ENCODE measurements at places on chromosomes 4 and X.

- no peak for DNase-seq
These were observed 51.5 kb downstream of the TMEM165 start for GRCh38 chr4:55447108-55447708.

DNA sequence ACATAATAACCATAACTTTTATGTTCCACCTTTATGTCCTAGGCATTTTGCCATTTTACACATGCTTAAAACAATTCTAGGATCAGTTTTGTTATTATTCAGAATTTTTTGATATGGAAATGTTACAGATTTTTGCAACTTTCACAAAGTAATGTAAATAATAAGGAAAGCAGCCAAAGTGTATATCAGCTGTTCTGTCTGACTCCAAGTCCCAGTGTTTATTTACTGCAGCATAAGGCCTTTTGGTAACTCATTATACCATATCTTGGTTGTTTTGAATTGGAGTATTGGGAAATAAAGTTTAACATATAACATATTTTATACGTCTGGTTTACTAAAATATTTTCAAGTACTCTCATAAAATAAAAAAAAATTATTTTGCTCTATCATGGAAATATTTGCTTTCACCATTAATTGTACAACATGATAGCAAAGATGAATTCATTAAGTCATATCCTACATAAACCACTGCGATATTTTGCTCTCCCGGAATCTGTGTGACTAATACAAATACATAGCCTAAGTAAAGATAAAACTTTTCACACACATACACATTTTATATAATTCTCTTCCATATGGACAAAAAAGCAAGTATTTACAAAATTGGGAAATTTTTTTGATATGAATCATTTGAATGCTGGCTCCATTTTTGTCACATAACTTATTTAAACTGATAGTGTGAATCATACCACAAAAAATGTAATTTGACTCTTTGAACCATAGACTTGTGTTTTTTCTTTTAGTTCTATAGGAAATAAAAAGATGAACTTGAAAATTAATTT lies 399.0 kb downstream of the PABPC4L start:
- no peak for DNase-seq

- DNase-seq, result no peak
These were observed 36.1 kb downstream of the NBDY start for GRCh38 chrX:56764975-56765791.

DNA sequence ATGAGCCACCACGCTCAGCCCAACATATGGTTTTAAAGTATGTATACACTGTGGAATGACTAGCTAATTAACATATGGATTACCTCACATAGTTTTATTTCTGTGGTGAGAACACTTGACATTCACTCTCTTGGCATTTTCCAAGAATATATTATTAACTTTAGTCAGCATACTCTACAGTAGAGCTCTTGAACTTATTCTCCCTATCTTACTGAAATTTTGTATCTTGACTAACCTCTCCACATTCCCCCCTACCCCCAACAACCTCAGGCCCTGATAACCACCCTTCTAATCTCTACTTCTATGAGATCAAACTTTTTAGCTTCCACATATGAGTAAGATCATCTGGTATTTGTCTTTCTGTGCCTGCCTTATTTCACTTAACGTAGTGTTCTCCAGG lies 38.6 kb upstream of the AGA start:
- no peak for DNase-seq

GRCh38 chr4:147157860-147158701 lies 212.4 kb upstream of the TTC29 start:
- peak; percentile 84 for DNase-seq

- no peak for DNase-seq
These were observed 474.3 kb upstream of the FTHL17 start for GRCh38 chrX:31546126-31546525.

GRCh38 chr4:2277956-2278355 lies 16.0 kb upstream of the MXD4 start:
- no peak for DNase-seq

DNA sequence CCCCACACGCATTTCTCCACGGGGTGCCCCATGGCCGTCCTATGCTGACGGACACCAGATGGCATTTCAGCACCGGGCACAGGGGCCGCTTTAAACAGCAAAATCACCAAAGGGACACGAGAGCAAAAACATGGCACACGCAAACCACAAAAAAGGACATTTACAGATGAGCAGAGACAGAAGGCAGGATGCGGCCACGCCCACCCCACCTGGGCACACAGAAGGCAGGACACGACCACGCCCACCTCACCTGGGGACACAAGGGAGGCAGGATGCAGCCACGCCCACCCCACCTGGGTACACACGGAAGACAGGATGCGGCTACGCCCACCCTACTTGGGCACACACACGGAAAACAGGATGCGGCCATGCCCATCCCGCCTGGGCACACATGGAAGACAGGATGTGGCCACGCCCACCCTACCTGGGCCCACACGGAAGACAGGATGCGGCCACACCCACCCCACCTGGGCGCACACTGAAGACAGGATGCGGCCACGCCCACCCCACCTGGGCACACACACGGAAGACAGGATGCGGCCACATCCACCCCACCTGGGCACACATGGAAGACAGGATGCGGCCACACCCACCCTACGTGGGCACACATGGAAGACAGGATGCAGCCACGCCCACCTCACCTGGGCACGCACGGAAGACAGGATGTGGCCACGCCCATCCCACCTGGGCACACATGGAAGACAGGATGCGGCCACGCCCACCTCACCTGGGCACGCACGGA lies 69.1 kb downstream of the FAM53A start:
- DNase-seq, result no peak

DNA sequence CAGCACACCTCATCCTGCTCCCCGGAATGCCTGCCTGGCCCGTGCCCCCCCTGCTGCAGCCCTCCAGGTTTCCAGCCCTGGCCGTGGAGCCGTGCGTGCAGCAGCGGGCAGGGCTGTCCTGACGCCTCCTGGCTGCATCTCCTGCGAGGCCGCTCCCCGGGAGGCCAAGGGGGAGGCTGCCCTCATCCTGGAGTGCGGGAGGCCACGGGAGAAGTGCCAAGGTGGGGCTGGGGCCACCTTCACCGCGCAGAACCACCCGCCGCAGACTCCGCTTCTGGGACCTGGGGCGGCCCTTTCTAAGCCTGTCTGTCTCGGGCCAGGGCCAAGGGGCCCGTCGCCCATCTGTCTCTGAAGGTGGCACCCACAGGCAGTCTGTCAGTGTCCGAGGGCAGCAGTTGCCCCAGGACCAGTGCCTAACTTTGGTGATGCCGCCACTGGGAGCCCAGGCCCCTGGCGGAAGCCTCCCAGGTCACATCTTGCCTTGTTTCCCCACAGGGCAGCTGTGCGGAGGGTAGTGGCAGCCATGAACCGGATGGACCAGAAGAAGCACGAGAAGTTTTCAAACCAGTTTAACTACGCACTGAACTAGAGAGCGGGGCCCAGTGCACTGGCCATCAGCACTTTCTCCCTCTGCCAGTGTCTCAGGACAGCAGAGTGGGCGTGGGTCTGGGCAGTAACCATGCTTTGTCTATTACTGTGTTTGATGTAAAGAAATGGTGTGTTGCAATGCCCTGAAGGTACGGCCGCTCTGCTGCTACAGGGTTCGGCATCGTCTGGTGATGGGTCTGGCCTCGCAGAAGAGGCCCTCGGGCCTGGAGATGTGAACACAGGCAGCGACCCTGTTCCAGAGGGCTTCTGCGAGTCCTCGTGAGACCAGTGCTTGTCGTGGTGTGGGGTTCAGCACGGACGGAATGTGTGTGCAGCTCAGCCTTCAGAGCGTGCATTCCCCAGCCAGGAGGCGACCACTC lies 20.6 kb downstream of the NKX1-1 start:
- DNase-seq, result no peak

DNA sequence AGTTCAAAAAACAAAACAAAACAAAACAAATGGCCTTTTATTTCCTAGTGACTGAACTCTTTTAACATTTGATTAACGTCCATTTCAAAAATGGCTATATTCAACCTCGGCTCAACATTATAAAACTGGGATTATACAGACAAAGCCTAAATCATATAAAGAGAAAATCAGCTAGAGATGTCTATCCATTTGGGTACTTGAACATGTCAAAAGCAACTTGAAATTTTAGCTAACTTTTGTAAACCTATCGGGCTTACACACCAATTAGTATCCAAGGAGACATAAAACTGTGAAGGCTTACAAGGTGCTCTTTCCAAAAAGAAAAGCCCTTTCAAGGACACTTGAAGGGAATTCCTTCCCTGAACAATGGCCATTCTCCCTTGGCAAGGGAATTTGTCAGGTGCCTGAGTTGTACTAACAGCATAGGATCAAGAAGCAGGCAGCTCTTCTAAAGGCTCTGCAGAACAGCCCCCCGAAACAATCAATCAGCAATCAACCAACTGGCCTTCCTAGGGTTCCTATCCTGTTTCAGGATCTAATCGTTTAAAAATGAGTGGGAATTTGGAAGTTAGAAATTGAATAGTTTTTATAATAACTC lies 633.7 kb upstream of the HTR2C start:
- DNase-seq, result no peak

- peak; percentile 57 for DNase-seq
These were observed 11.3 kb downstream of the BLOC1S4 start for GRCh38 chr4:6727081-6727942.

DNA sequence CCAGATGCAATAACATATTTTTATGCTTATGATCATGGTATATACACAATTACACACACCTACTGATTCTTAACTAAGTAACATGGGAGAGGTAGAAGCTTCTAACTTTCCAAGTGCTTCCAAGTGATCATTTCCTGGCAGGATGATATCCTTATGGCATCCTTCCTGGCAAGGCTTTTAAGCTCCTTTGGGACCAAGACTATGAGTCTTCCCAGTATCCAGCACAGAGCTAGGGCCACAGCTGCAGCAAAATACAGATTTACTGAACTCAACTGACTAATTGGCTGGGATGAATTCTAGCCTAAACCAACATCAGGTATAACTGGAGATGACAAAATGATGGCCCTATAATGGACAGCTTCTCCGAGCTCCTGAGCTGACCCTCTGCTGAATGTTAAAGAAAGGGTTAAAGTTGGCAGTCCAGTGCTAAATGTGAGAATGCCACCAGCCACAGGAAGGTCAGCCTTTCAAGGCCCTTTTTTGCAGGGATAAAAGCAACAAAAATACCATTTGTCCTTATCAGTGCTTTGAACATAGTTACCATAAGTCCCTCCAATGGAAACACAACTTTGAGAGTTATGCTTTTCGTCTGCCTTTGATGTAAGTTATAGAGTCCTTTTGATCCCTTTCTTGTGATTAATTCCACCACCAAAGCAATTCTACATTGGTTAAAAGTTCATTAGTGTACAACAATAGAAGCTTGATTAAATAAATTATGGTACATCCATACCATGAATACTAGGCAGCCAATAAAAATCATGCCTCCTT lies 73.4 kb downstream of the MGST2 start:
- DNase-seq, result no peak

- no peak for DNase-seq
These were observed 145.5 kb upstream of the NAP1L5 start for GRCh38 chr4:88843067-88843685.

DNA sequence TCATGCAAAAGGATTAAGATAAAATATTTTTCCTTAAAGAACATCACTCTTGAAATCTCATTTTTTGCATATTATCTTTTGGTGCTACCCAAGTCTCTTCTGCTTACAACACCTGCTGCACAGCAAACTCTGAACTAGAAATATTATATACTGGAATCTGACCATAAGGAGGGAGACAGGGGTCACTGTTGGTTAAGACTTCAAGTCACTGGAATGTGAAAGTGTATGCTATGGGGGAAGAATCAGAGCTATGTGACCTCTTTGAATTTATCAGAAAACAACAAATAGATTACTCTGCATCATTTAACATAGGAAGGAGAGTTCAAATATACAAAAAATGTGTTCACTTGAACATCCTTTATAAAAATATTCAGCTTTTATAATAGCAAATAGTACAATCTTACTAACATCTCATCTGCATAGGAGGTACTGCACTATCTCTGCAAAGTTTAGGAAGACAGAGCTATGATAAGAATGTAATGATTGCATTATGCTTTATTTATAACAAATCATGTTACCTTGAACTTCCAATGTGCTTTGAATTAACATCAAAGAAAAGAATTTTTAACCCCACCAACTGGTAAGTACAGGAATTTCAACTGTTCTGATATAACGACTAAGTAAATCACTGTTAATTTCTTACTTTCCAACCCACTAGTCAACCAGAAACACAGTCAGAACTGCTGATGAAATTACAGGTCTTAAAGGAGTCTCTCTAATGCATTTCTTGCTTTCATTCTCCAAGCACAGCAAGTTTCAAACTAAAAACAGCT lies 69.8 kb downstream of the ZNF827 start:
- no peak for DNase-seq

GRCh38 chrX:46218373-46218772 lies 326.8 kb downstream of the ZNF674 start:
- no peak for DNase-seq

DNA sequence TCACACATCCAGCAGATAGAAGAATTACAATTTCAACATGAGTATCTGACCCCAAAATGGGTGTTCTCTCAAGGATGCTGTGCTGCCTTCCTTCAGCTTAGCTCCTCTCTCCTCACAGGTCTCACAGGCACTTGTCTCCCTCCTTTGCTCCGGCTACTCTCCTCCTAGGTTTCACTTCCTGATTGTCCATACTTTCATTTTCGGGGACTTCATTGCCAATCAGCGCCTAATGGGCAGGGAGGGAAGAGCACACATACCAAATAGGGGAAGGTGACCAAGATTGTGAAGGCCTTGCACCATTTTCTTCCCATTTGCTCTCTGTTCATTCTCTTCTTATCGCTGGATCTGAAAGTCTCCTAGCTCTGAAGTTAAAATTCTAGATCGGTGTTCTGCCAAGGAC lies 125.4 kb upstream of the EOLA2 start:
- no peak for DNase-seq

DNA sequence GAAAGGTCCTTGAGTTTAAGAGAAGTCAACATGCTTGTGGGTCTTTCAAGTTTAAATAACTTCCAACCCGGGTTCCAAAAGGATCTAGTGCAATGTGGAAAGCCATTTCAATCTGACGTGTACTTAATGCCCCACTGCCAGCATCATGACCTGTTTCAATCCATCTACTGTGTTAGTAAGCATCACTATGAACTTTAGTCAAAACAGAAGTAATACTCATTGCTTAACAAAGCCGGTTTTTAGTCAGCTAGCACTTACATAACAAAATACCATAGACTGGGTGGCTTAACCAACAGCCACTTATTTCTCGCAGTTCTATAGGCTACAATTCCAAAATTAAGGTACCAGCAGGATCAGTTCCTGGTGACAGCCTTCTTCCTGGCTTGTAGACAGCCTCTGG lies 677.5 kb downstream of the DMD start:
- no peak for DNase-seq

DNA sequence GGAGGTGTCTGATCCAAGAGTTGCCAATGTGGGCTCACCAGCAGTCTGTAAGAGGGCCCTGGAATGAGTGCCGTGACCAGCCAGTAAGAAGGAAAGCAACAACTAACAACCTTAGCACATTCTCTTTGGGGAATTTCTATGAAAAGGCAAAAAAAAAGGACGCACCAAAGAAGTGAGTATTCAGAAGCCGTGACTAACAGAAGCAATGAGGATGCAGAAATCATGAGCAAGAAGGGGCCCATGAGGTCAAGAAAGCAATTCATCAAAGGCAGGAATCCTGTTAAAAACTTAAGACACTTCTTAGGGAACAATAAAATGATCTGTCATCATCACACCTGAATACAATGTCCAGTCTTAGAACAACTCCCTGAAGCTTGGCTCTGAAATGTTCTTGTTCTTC lies 260.5 kb downstream of the RAPGEF2 start:
- no peak for DNase-seq

GRCh38 chr4:6472387-6473263 lies at the start of gene PPP2R2C:
PPP2R2C (minus strand) TSS chr4:6472614; CDS start chr4:6472229, 385 bp downstream.
- DNase-seq, result no peak

- DNase-seq, result no peak
These were observed 586.1 kb downstream of the ADGRL3 start for GRCh38 chr4:61786211-61786610.

GRCh38 chr4:3827616-3828492 lies 61.7 kb downstream of the ADRA2C start:
- DNase-seq, result no peak
